ENCODE measurements at places on chromosomes 3 and 15.

DNA sequence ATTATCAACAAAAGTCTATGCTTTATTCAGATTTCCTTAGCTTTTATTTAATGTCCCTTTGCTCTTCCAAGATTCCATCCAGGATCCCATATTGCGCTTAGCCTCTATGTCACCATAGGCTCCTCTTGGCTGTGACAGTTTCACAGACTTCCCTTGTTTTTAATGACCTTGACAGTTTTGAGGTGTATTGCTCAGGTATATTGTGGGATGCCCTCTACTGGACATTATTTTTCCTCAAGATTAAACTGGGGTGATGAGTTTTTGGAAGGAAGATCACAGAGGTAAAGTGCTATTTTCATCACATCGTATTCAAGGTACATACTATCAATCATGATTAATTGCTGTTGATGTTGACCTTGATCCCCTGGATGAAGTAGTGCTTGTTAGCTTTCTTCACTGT is 99.1 kb upstream of the SMAD3 start:
- peak; percentile 30 for DNase-seq

DNA sequence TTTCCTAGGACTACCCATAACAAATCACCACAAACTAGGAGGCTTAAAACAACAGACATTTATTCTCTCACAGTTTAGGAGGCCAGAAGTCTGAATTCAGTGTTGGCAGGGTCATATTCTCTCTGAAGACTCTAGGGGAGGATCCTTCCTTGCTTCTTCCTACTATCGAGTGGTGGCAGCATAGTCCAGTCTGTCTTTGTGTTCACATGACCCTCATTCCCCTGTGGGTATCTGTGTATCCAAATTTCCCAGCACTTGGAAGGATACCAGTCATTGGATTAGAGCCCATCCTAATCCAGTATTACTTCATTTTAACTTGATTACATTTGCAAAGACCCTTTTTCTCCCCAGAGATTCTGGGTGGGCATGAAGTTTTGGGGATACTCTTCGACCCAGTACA is 63.8 kb downstream of the GMPS start:
- DNase-seq = no peak

DNA sequence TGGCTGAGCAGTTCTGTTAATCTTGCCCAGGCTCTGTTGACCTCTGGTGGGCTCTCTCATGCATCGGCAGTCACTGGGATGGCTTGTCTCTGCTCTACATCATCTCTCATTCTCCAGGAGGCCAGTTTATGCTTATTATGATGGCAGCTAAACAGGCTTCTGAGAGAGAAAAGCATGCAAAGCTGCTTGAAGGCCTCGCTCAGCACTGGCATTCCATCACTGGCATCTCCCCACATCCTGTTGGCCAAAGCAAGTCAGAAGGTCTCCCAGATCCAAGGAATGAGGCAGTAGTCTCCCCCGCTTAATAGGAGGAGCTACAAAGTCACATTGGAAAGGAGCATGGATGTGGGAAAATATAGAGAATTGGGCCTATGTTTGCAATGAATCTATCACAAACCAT is 212.6 kb downstream of the ZNF621 start:
- DNase-seq = no peak

DNA sequence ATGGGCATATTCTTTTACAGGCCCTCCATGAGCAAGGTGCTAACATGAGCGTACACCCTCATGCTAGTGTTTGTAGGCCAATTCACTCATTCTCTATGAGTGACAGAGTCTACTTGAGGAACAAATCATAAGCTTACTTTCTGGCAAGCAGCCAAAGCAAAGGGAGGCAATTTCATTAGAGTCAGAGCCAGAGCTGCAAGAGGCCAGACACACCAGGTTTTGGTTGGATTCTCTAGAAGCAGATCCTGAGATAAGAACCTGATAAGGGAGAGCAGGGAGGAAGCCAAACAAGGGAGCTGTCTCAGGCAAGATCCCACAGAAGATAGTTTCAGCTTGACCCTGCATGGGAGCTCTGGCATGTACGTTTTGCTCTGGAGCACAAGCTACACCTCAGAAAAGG is 214.1 kb upstream of the CTNNB1 start:
- DNase-seq = no peak

DNA sequence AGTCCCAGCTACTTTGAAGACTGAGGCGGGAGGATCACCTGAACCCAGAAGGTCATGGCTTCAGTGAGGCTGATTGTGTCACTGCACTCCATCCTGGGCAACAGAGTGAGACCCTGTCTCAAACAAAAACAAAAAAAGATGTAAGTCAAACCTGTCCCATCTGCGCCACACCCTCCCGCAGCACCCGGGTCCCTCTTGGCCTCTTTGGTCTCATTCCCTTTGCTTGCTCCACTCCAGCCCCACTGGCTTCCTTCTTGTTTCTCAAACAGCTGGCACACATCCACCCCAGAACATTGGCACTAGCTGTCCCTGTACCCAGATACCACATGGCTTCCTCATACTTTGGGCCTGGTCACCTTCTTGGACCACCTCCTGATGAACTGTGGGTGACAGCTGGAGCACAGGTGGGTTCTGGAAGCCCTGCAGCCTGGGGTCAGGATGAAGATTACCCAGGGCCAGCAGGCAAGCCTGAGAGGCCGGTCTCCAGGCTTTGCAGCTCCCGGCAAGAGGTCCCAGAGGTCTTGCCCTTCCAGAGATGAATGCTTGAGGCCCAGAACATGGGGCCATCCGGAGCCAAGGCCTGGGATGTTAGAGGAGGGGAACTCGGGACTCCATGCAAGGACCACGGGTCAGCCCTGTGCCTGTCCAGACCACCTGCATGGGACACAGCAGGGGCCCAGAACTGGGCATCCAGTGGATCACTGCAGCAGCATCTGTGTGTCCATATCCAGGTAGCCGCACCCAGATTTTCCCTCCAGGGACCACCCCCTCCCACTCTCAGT is 10.9 kb upstream of the GATA2 start:
- no peak for DNase-seq

DNA sequence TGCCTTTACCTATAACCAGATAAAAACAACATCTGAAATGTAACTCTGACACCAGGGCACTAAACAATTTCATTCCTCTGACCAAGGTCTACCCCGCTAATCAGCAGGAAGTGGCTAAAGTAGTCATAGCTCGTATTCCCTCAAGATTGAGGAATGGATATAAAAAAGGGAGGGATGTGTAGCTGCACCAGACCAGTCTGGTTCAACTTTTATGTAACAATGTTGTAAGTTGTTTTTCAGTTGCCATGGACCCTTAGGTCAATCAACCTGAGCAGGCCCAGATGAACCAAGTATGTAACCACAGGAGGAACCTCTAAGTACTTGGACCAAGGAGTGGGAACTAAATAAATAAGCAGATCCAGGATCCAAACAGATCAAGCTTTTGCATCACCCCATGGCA is 28.4 kb upstream of the IFT57 start:
- DNase-seq = no peak
